NCI-H2081 treated with DMSO at 0.1 percent for 48 hours (cell line): ENCODE measurements at places on chromosomes 1 and 21.

DNA sequence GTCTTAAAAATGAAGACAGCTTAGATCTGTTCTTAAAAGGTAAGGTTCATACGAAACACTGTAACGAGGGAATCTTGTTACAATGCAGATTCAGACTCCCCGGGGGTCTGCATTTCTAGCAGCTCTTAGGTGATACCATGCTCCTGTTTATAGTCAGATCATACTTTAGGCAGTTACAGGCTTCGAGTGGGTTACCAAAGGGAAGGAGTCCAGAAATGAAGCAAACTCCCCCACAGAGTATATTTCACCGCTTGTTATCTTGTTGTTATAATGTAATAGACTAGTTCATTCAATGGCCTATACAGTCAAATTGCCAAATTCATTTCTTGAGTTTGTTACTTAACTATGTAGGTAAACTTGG is 601.1 kb downstream of the USP25 start:
- no peak for DNase-seq

- DNase-seq, result no peak
Measured at GRCh38 chr1:78619446-78619802, 824 bp upstream of the IFI44L start.

GRCh38 chr1:7555391-7556185 is 215.5 kb upstream of the VAMP3 start:
- no peak for DNase-seq

- DNase-seq, result no peak
Measured at GRCh38 chr1:107546576-107546975, 405.7 kb downstream of the NTNG1 start.

DNA sequence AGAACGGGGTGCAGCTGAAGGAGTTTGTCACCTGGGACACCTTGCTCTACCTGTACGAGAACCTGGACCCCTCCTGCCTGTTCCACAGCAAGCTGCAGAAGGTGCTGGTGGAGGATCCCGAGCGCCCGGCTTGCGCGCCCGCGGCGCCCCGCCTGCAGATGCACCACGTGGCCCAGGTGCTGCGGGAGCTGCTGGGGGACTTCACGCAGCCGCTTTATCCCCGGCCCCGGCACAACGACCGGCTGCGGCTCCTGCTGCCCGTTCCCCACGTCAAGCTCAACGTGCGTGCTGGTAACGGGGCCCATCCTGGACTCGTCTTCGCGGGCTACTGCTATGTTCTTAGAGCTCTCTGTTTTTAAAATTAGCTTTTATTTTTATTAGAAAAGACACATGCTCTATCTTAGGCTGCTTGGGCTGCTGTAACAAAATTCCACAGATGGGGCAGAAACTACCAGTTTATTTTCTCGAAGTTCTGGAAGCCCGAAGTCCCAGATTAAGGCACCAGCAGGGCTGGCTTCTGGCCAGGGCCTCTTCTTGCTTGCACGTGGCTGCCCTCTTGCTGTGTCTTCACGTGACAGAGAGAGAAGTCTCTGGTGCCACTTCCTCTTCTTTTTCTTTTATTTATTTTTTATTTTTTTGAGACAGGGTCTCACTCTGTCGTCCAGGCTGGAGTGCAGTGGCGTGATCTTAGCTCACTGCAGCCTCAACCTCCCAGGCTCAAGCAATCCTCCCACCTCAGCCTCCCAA is 38.1 kb downstream of the TRPM2 start:
- DNase-seq, result no peak

DNA sequence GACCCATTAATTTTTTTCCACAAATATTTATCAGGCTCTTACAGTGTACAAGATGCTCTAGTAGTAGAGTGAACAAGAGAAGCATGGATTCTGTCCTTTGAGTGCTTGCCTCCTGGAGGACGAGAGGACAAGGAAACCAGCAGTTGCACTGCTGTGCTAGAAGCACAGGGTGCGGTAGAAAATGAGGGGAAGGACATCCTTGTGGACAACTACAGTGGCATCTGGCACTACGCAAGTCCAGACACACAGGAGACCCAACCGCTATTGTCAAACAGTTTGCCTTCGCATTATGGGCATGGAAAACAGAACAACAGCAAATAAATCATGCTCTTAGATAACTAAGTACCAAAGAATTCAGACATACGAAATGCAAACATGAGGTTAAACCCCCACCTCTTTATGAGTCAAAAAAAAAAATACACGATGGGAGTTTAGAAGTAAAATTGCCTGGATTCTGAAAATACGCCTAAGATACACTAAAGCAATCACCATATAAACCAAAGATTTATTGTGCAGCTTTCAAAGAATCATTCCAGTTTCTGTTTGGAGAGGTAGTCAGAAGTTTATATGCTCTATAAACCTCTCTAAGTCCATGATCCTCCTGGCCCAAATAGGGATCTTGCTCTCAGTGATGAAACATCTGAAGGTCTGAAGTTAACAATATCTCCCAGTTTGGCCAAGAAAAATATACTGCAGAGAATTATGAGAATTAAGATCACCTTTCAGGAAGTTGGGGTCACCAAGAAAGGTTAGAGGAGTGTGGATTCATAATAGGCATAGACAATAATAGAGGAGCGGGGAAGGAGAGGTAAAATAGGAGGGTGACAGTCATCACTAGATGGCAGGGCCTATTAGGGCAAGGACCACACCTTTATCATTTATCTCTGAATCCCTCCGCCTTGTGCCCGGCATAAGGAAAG is 307.8 kb downstream of the NFIA start:
- no peak for DNase-seq

GRCh38 chr1:42820813-42821212 is 3.6 kb upstream of the SVBP start:
- DNase-seq, result no peak

DNA sequence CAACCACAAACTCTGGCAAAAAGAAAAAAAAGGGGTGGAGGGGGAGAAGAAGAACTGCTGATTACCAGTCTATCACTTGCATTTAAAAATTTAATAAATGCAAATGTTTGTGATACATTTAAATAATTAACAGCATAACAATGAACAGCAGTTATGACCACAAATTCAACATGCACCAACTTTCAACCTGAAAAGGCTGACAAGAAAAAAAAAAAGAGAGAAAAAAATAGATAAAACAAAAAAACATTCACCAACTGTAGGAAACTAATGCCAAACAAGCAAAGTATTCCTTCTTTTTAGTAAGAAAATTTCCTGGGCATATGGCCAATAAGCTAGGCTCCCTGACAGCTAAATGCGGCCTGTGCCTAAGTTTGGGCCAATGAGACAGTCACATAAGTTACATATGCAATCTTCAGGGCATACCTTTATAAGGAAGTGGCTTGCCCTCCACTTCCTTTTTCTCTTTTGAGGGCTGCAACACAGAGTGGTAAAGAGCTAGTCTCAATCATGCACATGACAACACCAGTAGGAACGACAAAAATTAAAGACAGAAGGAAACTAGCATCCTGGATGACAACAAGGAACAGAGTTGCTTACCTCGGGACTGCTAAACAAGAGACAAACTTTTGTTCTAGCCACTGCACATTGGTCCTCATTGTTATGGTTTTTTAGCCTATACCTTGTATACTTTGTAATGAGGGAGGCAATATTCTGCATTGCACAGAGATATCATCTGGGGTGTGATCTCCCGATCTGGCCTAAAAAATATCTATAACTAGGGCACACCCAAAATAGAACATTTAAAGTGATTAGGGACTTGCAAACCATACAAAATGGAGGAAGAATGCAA is 24.2 kb upstream of the PHTF1 start:
- DNase-seq, result no peak

GRCh38 chr21:38392661-38393060 is 105.6 kb downstream of the ERG start:
- no peak for DNase-seq

- no peak for DNase-seq
Measured at GRCh38 chr1:113125517-113125916, 52.5 kb downstream of the LRIG2 start.

DNA sequence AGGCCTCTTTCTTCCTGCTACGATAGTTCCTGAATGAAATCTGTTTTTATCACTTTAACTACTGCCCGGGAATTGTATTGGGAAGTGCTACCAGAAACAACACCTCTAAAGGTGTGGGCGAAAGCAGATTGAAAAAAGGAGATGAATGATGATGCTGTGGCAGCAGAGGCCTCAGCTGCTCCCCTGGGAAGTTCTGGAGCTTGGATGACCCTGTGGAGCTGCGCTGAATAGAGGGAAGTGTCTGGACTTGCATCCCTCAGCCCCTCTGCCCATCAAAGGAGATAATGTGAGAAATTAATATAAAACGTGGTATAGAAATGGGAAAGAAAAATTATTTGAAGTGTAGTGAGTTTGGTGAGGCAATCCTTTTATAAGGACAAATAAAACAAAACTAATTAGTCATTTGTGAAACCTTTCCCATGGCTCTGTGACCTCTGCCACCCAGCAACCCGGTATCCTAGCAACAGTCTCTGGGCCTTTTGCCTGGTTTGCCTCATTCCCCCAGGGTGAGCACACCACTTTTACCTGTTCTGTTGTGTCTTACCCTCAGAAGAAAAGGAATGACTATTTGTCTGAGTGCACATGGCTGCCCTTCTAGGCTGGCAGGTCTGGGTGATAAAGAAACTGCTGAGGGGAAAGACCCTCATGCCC is 21.3 kb downstream of the OVAAL start:
- DNase-seq, result no peak

- DNase-seq, result no peak
Measured at GRCh38 chr21:32238063-32238462, 40.8 kb downstream of the MIS18A start.

DNA sequence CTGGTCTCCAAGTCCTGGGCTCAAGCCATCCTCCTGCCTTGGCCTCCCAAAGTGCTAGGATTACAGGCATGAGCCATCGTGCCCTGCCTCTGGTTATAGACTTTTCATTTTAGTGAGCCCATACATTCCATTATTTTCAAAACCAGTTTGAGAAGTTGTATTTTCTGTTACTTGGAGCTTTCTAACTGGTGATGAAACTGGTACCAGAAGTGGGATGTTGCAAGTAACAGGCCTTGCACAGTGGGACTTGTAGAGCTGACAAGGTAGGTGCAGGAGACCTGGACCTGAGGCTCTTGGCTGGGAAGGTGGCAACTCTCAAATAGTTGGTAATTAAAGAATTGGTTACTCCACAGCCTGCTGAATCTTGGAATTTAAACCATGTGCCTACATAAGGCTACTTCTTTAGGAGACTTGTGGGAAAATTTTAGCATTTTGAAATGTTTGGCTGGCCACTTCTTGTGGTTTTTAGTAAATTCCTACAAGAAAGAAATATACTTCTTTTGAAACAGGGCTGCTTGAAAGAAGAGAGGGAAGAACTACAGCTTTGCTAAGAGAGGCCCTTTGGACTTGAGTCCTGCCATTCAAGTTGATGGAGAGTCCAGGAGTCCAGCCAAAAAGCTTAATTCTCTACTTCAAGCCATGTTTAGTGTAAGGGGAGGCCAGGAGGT is 9.8 kb upstream of the ALPL start:
- DNase-seq, result no peak

DNA sequence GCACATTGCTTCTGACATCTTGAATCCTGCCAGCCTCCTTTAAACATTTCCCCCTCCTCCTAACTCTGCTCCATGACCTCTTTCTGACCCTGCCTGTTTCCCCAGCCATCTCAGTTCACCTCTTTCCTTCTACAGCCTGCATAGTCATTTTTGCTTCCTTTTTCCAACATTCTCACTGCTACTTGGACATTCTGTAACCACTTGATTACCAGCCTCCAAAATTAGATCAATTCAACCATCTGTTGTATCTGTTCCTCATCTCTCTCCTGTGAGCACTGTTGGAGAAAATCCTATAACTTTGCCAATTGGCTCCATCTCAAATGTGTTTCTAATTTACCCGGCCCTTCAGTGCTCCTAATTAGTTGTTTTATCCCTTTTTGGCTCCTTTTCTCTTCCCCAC is 27.5 kb upstream of the GPR88 start:
- no peak for DNase-seq

- no peak for DNase-seq
Measured at GRCh38 chr1:98157524-98158313, 236.9 kb upstream of the DPYD start.

DNA sequence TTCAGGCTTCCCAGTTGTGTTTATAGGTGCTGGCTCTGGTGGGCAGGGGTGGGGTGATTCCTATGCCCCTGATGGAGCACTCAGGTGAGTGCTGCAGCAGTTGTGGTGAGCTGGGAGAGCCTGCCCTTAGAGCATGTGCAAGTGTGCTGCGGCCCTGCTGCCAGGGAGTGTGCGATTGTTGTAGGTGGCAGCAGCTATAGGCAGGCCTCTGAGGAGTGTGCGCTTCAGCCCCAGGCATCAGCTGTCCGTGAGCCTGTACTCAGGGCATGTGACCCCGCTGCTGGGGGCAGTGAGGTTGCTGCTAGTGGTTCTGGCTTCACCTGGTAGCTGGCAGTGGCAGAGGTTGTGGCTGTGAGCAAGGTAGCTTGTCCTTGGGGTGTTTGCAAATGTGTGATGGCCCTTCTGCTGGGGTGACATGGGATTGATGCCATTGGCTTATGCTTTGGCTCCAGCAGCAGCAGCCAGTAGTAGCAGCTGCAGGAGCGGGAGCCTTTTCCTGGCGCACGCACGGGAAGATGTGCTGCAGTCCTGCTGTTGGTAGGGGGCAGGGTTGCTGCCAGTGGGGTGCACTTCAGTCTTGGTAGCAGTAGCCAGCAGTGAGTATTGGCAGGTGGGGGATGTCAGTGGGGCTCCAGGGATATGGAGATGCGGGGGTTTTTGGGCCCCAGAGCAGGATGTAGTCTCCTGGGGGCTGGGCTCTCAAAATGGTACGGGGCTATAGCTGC is 37.7 kb downstream of the SYCP1 start:
- no peak for DNase-seq

DNA sequence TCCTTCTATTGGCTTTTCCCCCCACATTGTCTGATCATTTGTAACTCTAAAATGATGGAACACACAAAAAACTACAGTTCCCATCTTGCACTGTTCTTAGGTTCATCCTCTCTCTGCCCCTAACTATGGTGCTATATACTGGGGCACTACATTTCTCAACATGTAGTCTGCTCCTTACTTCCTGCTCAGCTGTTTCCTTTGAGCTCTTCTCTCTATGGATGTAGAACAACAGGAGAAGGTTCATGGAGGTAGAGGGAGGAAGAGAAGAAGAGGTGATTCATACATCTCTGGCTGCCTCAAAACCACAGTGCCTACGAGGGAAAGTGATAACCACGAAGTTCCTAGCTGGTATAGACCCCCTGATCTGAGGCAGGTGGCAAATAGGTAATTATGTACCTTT is 7.0 kb upstream of the C1orf146 start:
- DNase-seq, result no peak

DNA sequence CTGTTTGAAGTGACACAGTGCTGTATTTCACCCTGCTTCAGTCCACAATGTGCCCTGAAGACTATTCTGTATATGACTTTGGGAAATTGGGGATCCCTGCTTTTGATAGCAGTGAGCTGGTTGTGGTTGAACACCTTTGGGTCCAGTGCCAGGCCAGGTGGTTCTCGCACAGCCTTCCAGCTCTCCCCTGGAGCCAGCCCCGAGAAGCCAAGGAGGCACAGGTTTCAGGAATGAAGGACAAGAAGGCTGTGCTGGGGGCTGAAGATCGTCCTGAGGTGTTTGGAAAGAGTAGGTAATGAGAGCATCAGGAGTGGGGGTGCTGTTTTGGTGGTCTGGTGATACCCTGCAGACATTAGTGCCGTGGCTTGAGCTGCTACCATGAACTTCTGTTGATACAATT is 131.4 kb upstream of the COL6A1 start:
- no peak for DNase-seq
